ENCODE measurements at places on chromosomes 4 and X. TPM values are rescaled to one million over a fixed set of nuclear protein-coding genes. Genes with fewer than 3 reads are reported as not detected.
A peak's percentile ranks its signal among the peaks of the same experiment; 100 is the strongest.

DNA sequence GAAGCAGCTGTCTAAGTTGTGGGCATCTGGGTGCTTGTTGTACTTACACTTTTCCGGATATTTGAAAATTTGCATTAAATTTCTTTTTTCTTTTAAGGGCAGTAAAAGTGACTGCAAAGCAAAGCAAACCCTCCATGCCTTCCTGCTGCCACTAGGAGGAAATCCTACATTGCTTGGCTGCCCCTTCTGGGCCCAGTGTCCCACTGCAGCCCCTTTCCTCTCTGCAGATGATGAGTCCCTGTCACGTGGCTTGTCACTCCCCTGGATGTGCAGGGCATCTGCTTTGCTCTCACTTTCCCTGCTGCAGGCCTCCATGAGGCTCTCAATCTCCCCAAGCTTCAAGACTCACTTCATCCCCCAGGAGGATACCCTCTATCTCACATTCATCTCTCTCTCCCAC, 12.7 kb downstream of the TSR2 start:
- H3K4me3 ChIP-seq = no peak overlapping the region
- no peak overlapping the region for H3K27ac ChIP-seq
- peaks cover 23% of the 10 kb centered on the region for H3K36me3 ChIP-seq
- no peaks in the 10 kb centered on the region for H3K4me1 ChIP-seq
- peaks cover 27% of the 10 kb centered on the region for H3K27me3 ChIP-seq

DNA sequence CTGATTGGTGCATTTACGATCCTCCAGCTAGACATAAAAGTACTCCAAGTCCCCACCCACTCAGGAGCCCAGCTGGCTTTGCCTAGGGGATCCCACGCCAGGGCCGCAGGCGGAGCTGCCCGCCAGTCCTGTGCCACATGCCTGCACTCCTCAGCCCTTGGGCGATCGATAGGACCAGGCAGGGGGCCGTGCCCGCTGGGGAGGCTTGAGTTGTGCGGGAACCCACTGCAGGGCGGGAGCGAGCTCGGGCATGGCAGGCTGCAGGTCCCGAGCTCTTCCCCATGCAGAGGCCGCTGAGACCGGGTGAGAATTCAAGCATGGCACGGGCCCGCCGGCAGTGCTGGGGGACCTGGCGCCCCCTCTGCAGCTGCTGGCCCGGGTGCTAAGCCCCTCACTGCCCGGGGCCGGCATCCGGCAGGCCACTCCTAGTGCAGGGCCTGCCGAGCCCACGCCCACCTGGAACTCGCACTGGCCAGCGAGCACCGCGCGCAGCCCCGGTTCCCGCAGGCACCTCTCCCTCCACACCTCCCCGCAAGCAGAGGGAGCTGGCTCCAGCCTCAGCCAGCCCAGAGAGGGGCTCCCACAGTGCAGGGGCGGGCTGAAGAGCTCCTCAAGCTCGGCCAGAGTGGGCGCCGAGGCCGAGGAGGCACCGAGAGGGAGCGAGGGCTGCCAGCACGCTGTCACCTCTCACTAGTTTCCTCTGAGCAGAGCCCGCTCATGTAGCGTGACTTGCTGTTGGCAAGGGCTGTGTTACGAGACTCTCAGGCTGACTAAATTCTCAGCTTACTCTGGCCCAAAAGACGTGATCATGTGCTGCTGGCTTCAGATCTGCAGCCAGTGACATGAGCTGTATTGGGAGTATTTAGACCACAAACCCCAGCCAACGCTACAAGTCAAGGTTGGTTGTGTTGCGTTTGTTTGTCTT, 87.5 kb downstream of the TRAPPC11 start:
- no peak for DNase-seq
- no peaks in the 10 kb centered on the region for H3K27me3 ChIP-seq
- no peak overlapping the region for H3K27ac ChIP-seq
- no peaks in the 10 kb centered on the region for H3K36me3 ChIP-seq

DNA sequence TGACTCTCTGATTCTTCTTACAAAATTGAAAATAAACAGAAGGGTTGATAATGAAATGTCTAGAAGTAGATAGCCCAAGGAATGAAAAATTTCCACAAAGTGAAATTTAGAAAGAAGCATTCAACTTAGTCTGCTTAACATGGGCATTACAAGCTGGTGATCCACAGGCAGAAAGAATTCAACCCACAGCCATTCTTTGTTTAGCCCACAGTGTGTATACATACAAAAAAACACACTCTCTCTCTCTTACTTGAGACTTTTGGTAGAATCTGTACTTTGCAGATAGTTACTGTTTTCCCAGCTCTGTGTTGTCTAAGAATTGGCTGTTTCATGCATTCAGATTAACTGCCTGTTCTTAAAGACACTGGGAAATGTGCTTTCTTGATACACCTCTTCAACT, 159.8 kb downstream of the SLC4A4 start:
- H3K4me1 ChIP-seq = no peaks in the 10 kb centered on the region
- H3K4me3 ChIP-seq = no peak overlapping the region
- no peak overlapping the region for H3K27ac ChIP-seq
- no peak for DNase-seq
- no peaks in the 10 kb centered on the region for H3K36me3 ChIP-seq

- no peak overlapping the region for H3K27ac ChIP-seq
- no peaks in the 10 kb centered on the region for H3K4me1 ChIP-seq
- H3K36me3 ChIP-seq = no peaks in the 10 kb centered on the region
- no peak for DNase-seq
- H3K27me3 ChIP-seq = peaks cover 40% of the 10 kb centered on the region
- no peak overlapping the region for H3K4me3 ChIP-seq
These were observed 154.3 kb downstream of the COMMD8 start for GRCh38 chr4:47309165-47309564.

BEND4 gene
- total RNA-seq = not detected

MAGEA12 gene
- not detected for total RNA-seq

CENPE gene
- total RNA-seq = 32.4 TPM

SATL1 gene
- total RNA-seq = not detected

DNA sequence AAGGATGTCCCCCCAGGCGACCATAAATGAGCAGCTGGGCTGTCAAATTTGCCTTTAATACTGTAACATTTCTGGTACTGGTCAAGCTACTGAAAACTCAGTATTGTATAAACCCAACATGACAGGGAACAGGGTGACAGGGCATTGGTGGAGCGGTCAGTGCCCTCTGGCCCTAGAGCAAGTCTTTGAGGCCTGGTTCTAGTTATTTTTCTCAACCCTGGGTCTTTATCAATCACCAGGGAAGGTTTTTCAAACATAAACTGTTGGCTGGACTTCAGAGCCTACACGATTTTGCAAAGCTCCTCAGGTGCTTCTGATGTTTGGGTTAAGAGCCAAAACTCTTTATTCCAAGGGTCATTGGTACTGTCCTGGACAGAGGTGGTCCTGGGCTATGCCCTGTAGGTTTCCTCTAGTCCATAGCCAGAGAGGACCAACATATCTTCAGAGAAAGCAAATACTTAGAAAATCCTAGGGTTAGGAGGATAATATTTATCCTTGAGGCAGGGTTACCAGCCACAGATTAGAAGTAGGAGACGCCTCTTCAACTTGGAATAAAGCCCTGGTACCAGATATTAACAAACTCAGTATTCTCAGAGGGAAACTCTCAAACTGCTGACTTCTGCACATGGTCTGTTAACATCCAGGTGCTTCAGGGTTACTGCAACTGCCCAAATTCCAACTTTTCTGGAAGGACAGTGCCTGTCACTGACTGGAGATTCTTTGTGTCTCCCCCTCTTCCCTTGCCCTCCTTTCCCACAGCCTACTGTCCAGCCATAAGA, 26.7 kb upstream of the ADH7 start:
- H3K27ac ChIP-seq = no peak overlapping the region
- no peaks in the 10 kb centered on the region for H3K36me3 ChIP-seq
- DNase-seq = no peak
- peaks cover 12% of the 10 kb centered on the region for H3K27me3 ChIP-seq
- peaks cover 11% of the 10 kb centered on the region for H3K4me1 ChIP-seq
- no peak overlapping the region for H3K4me3 ChIP-seq

GRCh38 chr4:162782096-162782777, 384.5 kb downstream of the NAF1 start:
- peak overlapping the region; percentile 46 for H3K27ac ChIP-seq
- H3K36me3 ChIP-seq = no peaks in the 10 kb centered on the region
- H3K4me3 ChIP-seq = no peak overlapping the region
- H3K4me1 ChIP-seq = peaks cover 13% of the 10 kb centered on the region
- DNase-seq = no peak

SLC9B1 gene
- total RNA-seq = 0.77 TPM

GRCh38 chr4:127610488-127610887, 22.3 kb upstream of the INTU start:
- H3K36me3 ChIP-seq = no peaks in the 10 kb centered on the region
- no peak for DNase-seq
- no peak overlapping the region for H3K4me3 ChIP-seq
- H3K27ac ChIP-seq = no peak overlapping the region
- H3K27me3 ChIP-seq = peaks cover 19% of the 10 kb centered on the region

- peaks cover 16% of the 10 kb centered on the region for H3K36me3 ChIP-seq
- peaks cover 10% of the 10 kb centered on the region for H3K4me1 ChIP-seq
These were observed 47.0 kb downstream of the THAP9 start for GRCh38 chr4:82947498-82947897.

GRCh38 chrX:103615781-103616371, 8.1 kb downstream of the TCEAL3 start:
- no peak for DNase-seq
- H3K27ac ChIP-seq = no peak overlapping the region
- peaks cover 58% of the 10 kb centered on the region for H3K27me3 ChIP-seq
- H3K4me1 ChIP-seq = peaks cover 29% of the 10 kb centered on the region

FNIP2 gene
- 9.3 TPM for total RNA-seq

DNA sequence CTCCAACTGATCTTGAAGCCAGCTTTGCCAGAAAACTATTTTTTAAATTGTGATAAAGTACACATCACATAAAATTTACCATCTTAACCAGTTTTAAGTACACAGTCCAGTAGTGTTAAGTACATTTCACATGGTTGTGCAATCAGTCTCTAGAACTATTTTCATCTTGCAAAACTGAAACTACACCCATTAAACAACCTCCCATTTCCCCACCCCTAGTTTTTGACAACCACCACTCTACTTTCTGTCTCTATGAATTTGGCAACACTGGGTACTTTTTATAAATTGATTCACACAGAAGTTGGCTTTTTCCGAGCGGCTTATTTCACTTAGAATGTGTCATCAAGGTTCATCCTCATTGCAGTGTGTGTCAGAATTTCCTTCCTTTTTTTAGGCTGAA, 31.0 kb downstream of the TRPC5 start:
- H3K4me1 ChIP-seq = no peaks in the 10 kb centered on the region
- no peaks in the 10 kb centered on the region for H3K36me3 ChIP-seq
- H3K27me3 ChIP-seq = peaks cover 73% of the 10 kb centered on the region
- H3K27ac ChIP-seq = no peak overlapping the region
